ENCODE measurements at places on chromosomes 2 and 18.

- DNase-seq: peak; percentile 40
Measured at GRCh38 chr2:38740851-38741731, 10.1 kb downstream of the SRSF7 start.

DNA sequence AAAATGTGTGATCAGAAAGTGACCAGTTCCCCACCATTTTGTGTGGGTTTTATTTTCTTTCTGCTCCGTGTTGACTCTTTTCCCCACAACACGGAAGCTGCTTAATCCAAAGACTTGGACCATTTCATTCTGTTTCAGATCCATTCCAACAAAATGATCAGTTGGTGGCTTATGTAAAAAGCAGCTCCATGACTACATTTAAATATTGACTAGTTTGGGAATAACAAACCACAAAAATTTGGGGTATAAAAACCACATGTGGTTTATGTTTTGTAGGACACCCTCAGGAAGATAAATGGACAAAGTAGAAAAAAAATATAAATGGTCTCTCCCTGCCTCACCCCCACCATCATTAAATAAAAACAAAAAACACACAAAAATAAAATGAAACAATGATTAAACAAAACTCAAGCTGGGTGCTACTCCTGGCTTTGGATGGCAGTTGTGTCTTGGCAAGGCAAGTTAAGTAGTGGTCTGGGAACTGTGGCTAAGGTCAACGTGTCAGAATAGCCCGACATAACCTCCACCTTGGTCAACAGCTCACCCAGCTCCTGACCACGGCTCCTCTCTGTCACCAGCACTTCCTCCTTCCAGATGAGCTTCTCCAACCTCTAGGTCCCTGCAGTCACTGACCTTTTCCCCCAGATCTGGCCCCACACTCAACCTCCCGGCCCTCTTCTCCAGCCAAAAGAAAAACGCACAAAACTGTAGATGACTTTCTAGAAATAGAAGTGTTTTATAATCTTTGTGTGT lies 12.8 kb upstream of the WIPF1 start:
- no peak for DNase-seq

- no peak for DNase-seq
Measured at GRCh38 chr18:9139400-9140039, 2.9 kb downstream of the ANKRD12 start.

DNA sequence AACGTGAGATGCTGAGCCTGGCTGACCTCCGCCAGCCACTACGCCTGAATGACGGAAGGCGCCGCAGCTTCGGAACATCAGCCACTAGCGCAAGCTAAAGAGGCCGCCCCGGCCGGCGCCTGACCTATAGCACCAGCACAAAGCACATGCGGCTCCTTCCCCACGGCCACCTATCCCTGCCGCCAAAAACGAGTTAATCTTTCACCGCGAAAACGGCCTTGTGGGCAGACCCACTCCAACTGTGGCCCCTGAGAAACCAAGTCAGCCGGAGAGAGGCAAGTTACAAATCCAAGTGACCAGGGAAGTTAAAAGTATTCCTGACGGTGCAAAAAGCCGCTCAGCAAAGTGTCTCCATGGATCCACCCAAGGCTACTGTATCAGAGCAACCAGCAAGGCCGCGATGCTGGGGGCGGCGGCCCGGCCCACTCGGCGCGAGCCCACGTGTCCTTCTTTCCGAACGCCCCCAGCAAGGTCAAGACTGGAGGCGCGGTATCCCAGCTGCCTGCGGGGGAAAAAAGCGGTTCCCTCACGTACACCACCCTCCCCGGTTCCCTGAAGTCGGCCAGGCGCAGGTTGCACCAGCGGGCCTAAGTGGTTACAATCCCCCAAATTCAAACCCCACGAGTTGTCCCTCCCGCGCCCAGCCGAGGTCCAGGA lies 575 bp downstream of the HSPD1 start:
- peak; percentile 44 for DNase-seq

DNA sequence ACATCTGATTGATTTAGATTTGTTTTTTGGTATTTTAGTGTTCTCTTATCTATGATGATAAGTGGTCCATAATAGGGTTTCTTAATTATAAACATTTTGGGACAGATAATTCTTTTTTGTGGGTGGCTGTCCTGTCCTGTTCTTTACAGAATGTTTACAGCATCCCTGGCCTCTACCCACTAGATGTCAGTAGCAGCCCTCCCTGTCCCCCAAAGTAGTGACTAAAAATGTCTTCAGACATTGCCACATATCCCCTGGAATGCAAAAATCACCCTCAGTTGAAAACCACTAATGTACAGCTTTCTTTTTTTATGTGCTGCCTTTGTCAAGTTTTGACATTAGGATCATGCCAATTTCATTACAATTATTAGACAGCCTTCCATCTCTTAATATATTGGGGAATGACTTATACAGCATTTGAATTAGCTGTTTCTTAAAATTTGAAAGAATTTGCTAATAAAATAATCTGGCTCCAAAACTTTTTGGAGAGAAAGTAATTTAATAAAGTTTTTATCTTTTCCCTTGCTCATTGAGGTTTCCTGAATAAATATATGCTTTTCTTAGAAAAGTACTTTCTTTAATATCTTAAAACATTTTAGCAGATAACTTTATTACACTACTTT lies 19.5 kb downstream of the WIPF1 start:
- DNase-seq: peak; percentile 9

- DNase-seq: no peak
Measured at GRCh38 chr2:20915271-20915670, 92.4 kb upstream of the LDAH start.

DNA sequence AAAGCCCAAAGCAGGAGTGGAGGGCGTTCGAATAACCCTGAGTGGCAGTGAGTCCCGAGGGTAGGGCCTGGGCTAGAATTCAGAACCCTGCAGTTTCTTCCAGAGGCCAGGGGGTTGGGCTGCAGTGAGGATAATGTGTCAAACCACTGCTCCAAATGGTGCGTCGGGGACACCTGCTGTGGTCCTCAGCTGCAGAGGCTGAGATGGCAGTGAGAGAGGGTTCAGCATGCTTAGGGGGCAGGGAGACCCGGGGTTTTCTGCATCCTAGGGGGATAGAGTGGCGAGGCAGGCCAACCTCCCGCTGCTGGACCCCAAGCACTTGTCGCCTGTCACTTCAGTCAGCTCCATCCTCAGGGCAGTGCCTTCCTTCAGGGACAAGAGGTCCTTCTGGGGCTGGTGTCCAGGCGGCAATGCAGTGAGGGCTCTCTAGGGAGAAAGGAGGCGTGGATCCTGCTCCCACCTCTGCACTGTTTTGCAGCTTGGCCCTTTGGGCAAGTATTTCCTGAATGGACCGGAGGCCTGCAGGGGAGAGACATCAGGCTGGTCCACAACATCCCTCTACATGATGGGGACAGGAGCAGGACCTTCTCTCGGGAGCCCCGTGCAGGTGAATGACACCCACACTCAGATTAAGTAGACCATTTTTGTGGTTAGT lies 8.4 kb upstream of the NTSR2 start:
- DNase-seq: no peak

GRCh38 chr18:40738321-40738880 lies 1216.6 kb upstream of the PIK3C3 start:
- no peak for DNase-seq

DNA sequence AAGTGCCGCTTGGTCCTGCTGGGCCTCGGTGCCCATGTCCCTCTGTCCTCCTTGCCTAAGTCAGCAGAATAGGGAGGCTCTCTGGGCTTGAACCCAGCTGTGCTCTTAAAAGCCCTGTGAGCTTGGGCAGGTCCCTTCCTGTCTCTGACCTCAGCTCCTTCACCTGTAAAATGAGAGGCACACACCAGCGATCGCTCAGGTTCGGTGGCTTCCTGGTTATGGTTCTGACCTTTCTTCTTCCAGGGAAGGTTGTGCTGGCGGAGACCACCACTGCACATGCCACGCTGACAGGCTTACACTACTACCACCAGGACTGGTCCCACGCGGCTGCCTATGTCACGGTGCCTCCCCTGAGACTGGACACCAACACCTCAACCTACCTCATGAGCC lies 36.1 kb upstream of the MAPRE3 start:
- no peak for DNase-seq

- DNase-seq: no peak
Measured at GRCh38 chr2:69154106-69154505, 141.1 kb downstream of the ANTXR1 start.

GRCh38 chr18:21241301-21242048 lies 557 bp upstream of the GREB1L start:
- peak; percentile 33 for DNase-seq

DNA sequence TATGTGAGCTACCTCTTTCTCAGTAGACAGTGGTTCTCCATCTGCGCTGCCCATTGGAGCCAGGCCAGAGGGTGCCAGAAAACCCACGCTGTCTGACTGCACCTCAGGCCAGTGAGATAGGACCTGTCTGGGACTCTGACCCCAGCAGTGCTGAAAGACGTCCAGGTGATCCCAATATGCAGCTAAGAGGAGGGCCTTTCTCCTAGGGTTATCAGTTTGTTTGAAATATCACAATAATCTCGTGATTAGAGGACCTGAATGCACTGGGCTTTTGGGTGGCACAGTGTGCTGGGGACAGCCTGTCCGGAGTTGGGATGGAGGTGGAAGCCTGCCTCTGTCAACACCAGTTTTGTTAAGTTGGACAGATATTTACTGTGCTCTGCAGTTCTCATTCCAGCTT lies 216.3 kb downstream of the LDLRAD4 start:
- DNase-seq: no peak

DNA sequence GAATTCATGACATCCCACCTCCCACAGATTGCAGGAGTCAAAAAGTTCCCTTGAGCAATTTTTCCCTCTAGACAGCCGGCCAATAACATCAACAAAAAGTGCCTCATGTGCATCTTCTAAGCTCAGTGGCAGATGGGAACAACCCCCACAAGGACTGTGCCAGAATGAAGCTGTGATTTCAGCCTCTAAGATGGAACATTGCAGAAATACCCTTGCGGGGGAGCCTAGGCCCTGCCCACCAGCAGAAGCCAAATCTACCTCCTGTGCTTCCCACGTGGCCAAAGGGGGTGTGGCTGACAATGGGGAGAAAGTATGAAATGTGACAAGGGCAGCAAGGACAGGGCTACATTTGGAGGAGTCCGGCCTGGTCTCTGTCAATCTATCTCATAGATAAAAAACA lies 482.3 kb downstream of the TGIF1 start:
- no peak for DNase-seq

DNA sequence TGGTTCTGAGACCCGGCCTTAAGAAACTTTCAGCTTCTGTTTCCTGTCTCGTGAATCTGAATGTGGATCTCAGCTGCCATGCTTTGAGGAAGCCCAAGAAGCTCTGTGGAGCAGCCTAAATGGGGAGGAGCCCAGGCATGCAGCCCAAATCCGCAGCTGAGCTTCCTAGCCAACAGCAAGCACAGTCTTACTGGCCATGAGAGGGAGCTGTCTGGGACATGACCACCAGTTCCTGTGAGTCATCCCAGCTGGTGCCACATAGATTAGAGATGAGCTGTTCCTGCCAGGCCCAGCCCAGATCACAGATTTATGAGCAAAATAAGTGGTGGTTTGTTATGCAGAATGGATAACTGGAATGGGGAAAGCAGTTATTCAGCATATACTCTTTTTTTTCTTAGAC lies 224.4 kb upstream of the APCDD1 start:
- DNase-seq: no peak

- DNase-seq: no peak
Measured at GRCh38 chr18:22422909-22423548, 5.3 kb upstream of the CTAGE1 start.

DNA sequence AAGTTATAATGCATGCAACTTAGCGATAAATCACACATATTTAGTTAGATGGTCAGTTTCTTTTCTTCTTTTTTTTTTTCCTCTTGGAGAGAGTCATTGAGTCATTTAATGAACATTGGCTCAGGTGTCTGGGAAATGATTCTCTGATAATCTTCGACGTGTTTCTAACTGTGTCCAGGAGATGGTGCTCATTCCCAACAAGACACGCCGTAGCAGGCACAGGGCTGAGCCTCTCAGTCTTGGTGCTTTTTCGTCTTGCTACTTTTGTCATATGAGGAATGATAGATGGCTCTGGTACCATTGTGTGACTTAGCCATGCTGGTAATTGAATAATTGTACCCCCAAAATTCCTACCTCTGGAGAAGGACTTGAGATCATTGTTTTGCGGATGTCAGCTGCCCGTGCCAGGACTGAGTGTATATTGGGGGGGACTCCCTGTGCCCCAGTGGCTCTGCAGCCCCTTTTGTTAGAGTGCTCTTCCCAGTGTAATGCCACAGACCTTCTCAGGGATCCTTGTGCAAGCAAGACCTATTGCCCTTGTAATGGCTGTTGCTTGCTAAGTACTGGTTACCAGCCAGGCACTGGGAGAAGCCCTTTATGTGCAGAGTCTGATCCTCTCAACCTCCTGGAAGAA lies 107.6 kb upstream of the CYRIA start:
- DNase-seq: peak; percentile 76

- DNase-seq: no peak
Measured at GRCh38 chr2:145689277-145689676, 1169.4 kb upstream of the ZEB2 start.

GRCh38 chr18:50262977-50263376 lies 3.3 kb downstream of the CFAP53 start:
- no peak for DNase-seq

- peak; percentile 37 for DNase-seq
Measured at GRCh38 chr2:239249776-239250175, 151.0 kb downstream of the HDAC4 start.

GRCh38 chr18:41323044-41323443 lies 632.0 kb upstream of the PIK3C3 start:
- no peak for DNase-seq

DNA sequence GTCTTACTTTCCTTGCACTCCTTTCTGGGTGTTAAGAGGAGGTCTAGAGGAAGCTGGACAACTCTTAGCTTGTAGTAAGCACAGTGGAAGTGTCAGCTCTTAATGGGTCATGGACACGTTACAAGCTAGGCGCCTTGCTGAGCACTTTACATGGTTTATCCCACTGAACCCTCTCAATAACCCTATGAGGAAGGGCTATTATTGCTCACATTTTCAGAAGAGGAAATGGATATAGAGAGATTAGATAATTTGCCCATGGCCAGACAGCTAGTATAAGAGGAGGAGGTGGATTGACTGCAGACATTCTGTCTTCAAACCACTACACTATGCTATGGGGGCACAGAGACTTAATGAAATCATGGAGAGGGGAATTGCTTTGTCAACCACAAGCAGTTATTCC lies 8.3 kb upstream of the IL1RN start:
- DNase-seq: no peak

- DNase-seq: no peak
Measured at GRCh38 chr2:191481305-191482070, 196.4 kb upstream of the NABP1 start.

DNA sequence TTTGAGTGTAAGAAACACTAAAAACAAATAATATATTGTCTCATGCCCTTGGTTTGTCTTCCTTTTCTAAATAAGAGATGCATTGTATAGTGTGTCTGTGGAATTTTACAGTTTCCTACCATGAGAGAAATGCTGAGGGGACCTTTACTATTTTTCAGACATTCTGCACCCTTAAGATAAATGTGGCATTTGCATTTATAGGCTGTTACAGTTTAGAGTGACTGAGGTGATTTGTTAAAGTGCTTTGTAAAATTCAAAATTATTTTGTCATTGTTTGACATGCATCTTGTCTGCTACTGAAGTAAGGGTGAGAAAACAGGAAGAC lies 78.9 kb upstream of the ZSWIM2 start:
- no peak for DNase-seq

- DNase-seq: no peak
Measured at GRCh38 chr2:152015552-152015951, 83.3 kb downstream of the CACNB4 start.
